ENCODE measurements at places on chromosomes 16 and 17. TPM values are rescaled to one million over a fixed set of nuclear protein-coding genes. Genes with fewer than 3 reads are reported as not detected.

TP53TG3 gene
- not detected for total RNA-seq

LITAFD gene
- not detected for total RNA-seq

BRICD5 gene
- 30.2 TPM for total RNA-seq

KRTAP29-1 gene
- total RNA-seq, result not detected

CA4 gene
- 0.98 TPM for total RNA-seq

AHSP gene
- not detected for total RNA-seq

Data from glutamatergic neuron (in vitro differentiated cells).